ENCODE measurements at places on chromosomes 1 and 21. TPM values are rescaled to one million over a fixed set of nuclear protein-coding genes. Genes with fewer than 3 reads are reported as not detected.

The ANKRD35 gene
- total RNA-seq, result 3.0 TPM

The CCDC181 gene
- 3.7 TPM for total RNA-seq

The OR2C3 gene
- total RNA-seq, result not detected

The PLPP3 gene
- 30.6 TPM for total RNA-seq

The SMPDL3B gene
- total RNA-seq, result 54.7 TPM

The SH3BP5L gene
- 28.4 TPM for total RNA-seq

The REG4 gene
- total RNA-seq, result not detected

GRCh38 chr1:9202240-9202870 lies 32.2 kb upstream of the H6PD start:
- no peak for DNase-seq

DNA sequence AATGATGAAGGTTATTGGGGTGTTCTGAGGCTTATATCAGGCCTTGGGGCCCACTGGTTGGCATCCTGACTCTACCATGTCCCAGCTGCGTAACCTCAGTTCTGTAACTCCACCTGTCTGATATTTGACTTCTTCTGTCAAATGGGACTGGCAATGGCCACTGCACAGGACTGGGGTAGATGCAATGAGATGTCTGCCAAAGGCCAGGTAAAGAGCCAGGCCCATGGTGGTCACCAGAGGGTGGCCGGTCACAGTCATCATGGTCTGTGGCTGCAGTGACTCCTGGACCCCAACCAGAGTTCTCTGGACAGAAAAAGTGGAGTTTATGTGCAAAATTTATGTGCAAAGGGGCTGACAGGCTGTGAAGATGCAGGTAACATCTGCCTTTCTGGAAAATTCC lies 173.3 kb downstream of the PTPRU start:
- DNase-seq, result no peak

GRCh38 chr1:184212649-184213314 lies 161.3 kb downstream of the TSEN15 start:
- DNase-seq, result no peak

- no peak for DNase-seq
Observed at GRCh38 chr1:12039164-12039525, 19.8 kb downstream of the MIIP start.

GRCh38 chr1:36775716-36776115 lies 258.6 kb downstream of the GRIK3 start:
- no peak for DNase-seq
